ENCODE measurements at places on chromosomes 16 and 17.

- peak; percentile 70 for DNase-seq
These were observed 39.0 kb downstream of the SMURF2 start for GRCh38 chr17:64622931-64623654.

- DNase-seq, result no peak
These were observed 262.1 kb downstream of the SNX29 start for GRCh38 chr16:12238598-12238997.

DNA sequence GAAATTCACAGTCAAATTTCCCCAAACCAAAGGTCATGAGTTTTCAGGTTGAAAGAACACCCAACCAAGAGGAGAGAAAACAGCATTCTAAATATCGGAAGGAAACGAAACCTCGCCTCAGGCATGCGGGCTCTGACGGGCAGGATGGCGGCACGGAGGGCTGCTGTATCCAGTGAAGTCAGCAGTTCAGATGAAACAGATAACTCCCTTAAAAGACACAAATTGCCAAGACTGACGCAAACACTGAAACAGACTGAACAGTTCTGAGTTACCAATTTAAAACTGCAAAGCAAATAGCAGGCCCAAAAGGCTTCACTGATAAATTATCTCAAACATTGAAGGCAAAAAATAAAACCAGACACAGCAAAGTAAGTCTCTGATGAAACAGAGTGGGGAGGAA, 20.6 kb upstream of the CDH15 start:
- no peak for DNase-seq

GRCh38 chr17:45942284-45942683, 47.9 kb downstream of the MAPT start:
- peak; percentile 32 for DNase-seq

- DNase-seq, result peak; percentile 41
These were observed 5.8 kb downstream of the PIPOX start for GRCh38 chr17:29048440-29049368.

- DNase-seq, result no peak
These were observed 123.9 kb downstream of the PRKCB start for GRCh38 chr16:23959752-23960072.

DNA sequence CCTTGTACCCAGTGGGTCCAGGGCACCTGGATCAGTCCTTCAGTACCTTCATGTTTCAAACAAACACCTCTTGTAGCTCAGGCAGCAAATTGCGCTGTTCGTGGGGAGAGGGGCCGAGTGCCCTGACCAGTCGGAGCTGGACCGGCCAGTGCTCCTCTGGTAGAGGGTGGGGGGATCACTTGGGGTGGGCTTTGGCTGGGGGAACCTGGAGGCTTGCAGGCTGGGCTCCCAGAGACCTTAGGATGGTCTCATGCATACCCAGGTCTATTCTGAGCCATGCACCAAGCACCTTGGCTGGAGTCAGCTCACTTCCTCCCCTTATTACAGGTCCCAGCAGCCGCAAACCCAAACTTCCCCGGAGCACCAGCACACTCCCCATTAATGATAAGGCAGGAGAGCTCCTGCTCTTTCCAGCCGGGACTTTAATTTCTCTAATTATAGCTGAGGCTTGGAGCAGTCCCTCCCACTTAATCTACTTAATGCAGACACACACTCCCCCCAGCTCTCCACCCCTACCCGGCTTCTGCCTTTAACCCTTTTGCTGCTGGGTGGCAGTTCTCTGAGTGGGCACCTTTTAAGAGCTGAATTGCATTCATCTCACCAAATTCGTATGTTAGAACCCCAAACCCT, 26.3 kb upstream of the MGAT5B start:
- DNase-seq, result no peak

DNA sequence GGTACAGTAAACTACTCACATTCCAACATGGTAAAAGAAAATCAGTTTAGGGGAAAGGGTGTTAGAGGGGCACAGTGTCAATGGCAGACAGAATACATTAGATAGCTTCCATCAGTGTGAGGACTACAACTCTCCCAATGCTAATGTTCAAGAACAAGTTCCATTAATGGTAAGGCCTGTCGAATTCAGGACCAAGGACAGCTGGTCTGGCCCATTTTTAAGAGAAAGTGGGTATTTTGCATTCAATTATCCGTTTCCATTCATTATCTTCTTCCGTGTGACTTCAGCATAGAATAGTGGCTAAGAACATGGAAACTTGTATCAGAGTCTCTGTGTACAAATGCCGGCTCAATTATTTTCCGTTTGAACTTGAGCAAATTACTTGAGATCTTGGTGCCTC, 98.4 kb downstream of the XYLT1 start:
- DNase-seq, result no peak

GRCh38 chr17:76446449-76447231, 6.3 kb downstream of the UBE2O start:
- DNase-seq, result peak; percentile 88

Measured in Daoy (cell line).